PC-9 (cell line): ENCODE measurements at places on chromosomes 7 and 10. TPM values are rescaled to one million over a fixed set of nuclear protein-coding genes. Genes with fewer than 3 reads are reported as not detected.

DNA sequence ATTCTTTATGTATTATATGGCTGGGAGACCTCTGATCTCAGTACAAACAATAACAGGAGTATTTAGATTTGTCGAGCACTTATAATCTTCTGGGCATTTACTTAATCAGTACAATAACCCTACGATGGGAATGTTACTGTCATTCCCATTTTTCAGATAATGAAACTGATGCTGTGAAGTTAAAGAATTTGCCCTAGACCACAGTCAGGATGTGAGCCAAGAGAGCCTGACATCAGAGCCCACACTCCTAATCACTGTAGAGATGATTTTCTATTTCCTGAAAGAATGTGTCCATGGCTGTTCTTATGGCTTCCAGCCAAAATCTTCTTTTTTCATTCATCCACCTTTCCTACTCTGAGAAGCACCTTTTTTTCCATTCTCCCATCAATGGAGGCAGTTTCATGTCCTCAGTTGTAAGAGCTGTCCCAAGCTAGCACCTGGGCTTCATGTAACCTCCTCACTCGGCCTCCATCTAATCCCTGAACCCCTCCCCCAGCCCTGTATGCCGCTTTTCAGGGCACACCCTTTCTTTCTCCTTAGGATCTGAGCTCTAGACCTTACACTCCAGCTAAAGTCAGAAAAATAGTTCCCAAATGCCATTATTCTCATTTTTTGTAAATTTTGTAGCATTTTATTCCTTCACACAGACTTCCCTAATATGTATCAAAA lies 12.2 kb upstream of the CAV1 start:
- peaks cover 24% of the 10 kb centered on the region for H3K4me1 ChIP-seq
- H3K4me3 ChIP-seq = peak overlapping the region; percentile 62
- DNase-seq = no peak

DNA sequence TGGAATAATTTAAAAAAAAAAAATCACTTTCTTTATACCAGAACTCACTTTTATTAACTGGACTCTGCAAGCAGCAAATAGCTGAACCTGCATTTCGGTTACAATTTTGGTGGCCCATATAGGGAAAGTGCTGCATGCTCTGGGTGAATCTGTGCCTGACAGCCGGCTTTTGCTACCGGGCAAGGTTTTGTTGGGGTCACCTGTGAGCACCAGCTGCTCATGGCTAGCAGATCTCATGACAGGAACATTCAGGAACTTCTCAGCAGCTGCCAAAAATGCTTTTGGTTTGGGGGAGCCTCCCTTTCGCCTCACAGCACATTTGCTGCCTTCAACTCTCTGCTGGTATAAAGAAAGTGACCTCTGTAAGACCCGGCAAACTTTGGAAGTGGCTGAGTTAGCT lies 13.2 kb upstream of the CREB3L2 start:
- H3K4me1 ChIP-seq = no peaks in the 10 kb centered on the region
- DNase-seq = no peak
- H3K36me3 ChIP-seq = no peaks in the 10 kb centered on the region
- H3K27ac ChIP-seq = no peak overlapping the region

DNA sequence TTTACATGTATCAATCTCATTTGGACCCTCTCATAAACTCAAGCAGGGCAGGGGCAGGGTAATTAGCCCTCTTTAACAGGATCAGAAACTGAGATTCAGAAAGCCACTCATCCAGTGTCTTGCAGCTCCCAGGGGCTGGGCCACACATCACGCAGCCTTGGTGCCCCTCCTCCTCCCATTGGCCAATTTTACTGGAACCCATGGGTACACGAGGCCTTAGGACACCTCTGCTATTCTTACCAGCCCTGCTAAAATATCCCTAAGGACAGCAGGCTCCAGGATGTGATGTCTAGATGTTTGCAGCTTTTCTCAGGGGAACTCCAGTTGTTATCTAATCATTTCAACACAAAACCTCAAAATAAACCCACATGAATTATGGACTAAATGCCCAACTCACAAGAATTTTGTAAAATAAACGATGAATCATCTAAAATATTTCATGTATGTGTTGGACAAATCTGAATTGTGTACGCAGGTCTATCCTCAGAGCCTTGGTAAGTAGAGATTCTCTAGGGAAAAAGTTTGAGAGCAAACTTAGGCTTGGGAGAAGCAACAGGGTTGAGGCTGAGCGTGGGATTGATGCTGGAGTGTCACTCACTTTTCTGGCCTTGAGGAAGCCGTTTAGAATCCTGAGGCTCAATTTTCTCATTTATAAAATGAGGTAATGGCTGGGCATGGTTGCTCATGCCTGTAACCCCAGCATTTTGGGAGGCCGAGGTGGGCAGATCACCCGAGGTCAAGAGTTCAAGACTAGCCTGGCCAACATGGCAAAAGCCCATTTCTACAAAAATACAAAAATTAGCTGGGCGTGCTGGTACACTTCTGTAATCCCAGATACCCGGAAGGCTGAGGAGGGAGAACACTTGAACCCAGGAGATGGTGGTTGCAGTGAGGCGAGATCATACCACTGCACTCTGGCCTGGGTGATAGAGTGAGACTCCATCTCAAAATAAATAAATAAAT lies 69.7 kb upstream of the TNS3 start:
- peak; percentile 41 for DNase-seq
- no peaks in the 10 kb centered on the region for H3K36me3 ChIP-seq
- H3K27me3 ChIP-seq = no peaks in the 10 kb centered on the region
- no peak overlapping the region for H3K4me3 ChIP-seq
- H3K4me1 ChIP-seq = peaks cover 58% of the 10 kb centered on the region

GRCh38 chr10:118968060-118968459 lies 61.5 kb upstream of the NANOS1 start:
- no peaks in the 10 kb centered on the region for H3K4me1 ChIP-seq
- H3K36me3 ChIP-seq = no peaks in the 10 kb centered on the region
- no peak for DNase-seq
- no peak overlapping the region for H3K27ac ChIP-seq
- H3K4me3 ChIP-seq = no peak overlapping the region

GRCh38 chr7:43278088-43278644 lies 165.7 kb downstream of the HECW1 start:
- peaks cover 61% of the 10 kb centered on the region for H3K27me3 ChIP-seq
- H3K4me1 ChIP-seq = no peaks in the 10 kb centered on the region
- H3K4me3 ChIP-seq = no peak overlapping the region
- no peak for DNase-seq
- H3K27ac ChIP-seq = no peak overlapping the region

- H3K27me3 ChIP-seq = no peaks in the 10 kb centered on the region
- H3K4me1 ChIP-seq = no peaks in the 10 kb centered on the region
- DNase-seq = peak; percentile 7
- H3K36me3 ChIP-seq = no peaks in the 10 kb centered on the region
- no peak overlapping the region for H3K4me3 ChIP-seq
Observed at GRCh38 chr7:123410273-123410904, 124.0 kb downstream of the IQUB start.

GRCh38 chr10:96576277-96576980 lies 10.4 kb downstream of the TM9SF3 start:
- no peaks in the 10 kb centered on the region for H3K36me3 ChIP-seq
- no peak overlapping the region for H3K27ac ChIP-seq
- no peaks in the 10 kb centered on the region for H3K27me3 ChIP-seq
- no peak overlapping the region for H3K4me3 ChIP-seq
- no peak for DNase-seq
- H3K4me1 ChIP-seq = peaks cover 11% of the 10 kb centered on the region; the same call in 1 of the 2 replicates

- no peak overlapping the region for H3K27ac ChIP-seq
- no peaks in the 10 kb centered on the region for H3K4me1 ChIP-seq
- no peaks in the 10 kb centered on the region for H3K27me3 ChIP-seq
- DNase-seq = no peak
Observed at GRCh38 chr7:7164591-7164990, 17.8 kb upstream of the C1GALT1 start.

- H3K27me3 ChIP-seq = no peaks in the 10 kb centered on the region
- H3K4me1 ChIP-seq = no peaks in the 10 kb centered on the region
- no peaks in the 10 kb centered on the region for H3K36me3 ChIP-seq
- no peak overlapping the region for H3K27ac ChIP-seq
- H3K4me3 ChIP-seq = no peak overlapping the region
Observed at GRCh38 chr10:12833451-12833850, 168.1 kb downstream of the CCDC3 start.

- H3K4me3 ChIP-seq = no peak overlapping the region
- no peaks in the 10 kb centered on the region for H3K27me3 ChIP-seq
- no peaks in the 10 kb centered on the region for H3K36me3 ChIP-seq
- DNase-seq = no peak
Observed at GRCh38 chr7:75979759-75980429, 14.5 kb downstream of the TMEM120A start.

GRCh38 chr7:1564603-1565022 lies 5.2 kb downstream of the PSMG3 start:
- H3K36me3 ChIP-seq = peaks cover 6% of the 10 kb centered on the region
- no peaks in the 10 kb centered on the region for H3K27me3 ChIP-seq
- no peak for DNase-seq
- no peak overlapping the region for H3K4me3 ChIP-seq
- H3K27ac ChIP-seq = no peak overlapping the region

DNA sequence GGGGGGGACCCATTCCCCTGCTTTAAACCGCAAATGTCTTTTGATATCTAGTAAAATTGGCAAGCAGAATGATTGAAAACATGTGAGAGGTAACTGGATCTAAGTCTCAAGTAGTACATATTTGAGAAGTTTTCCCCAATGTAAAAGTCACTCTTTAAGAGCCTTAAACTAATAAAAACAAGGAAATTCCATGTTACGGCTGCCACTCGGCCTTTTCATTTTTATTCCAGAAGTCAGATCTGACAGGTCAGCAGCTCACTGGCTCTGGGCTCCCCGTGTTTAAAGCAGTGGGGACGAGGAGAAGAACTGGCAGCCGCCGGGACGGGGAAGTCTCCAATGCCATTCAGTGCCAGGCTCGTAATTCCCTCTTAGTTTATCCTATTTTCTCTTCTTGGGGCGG lies 80.7 kb downstream of the CUX1 start:
- H3K27ac ChIP-seq = no peak overlapping the region
- no peaks in the 10 kb centered on the region for H3K27me3 ChIP-seq
- no peaks in the 10 kb centered on the region for H3K36me3 ChIP-seq
- no peaks in the 10 kb centered on the region for H3K4me1 ChIP-seq
- no peak for DNase-seq

DNA sequence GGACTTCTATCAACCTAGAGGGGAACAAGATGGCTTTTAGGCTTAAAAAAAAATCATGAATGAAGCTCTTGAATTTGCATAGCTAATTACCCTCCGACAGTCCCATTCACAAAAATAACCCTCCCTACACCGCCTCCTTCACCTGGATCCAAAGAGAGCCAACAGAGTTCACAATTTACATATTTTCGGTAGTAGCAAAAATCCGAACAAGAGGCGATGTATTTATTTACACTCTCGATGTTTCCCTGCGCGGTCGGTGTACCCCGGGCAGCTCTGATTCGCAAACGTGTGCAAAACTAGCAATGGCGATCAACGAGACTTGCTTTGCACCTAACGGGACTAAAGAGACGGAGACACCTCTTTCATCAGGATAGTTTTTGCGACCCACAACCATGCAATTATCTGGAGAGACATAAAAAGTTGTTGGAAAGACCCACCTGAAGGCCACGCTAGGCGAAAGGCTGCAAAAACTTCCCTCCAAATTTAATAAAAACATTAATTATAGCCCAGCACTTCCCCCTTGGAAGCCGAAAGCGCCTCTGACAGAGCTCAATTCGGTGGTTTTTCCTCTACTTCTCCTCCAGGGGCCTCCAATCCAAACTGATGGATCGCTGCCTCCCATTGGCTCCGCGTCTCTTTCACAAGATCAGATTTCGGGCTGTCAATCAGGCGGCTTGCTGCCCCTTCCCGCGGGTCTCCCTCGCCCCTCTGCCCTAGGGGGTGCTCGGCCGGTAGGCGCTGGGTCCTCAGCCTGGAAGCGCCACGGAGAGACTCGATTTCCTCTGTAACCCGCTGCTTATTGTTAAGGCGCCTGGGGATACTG lies at the start of gene ETV1:
Gene ETV1, minus strand, starts transcription at position 541 of the 823 bp plus-strand sequence. CDS start 614 bp downstream, outside the sequence.
- DNase-seq = peak; percentile 47
- no peaks in the 10 kb centered on the region for H3K27me3 ChIP-seq
- H3K4me1 ChIP-seq = peaks cover 20% of the 10 kb centered on the region
- H3K36me3 ChIP-seq = no peaks in the 10 kb centered on the region
- H3K4me3 ChIP-seq = peak within 1 kb of the TSS; percentile 59

DNA sequence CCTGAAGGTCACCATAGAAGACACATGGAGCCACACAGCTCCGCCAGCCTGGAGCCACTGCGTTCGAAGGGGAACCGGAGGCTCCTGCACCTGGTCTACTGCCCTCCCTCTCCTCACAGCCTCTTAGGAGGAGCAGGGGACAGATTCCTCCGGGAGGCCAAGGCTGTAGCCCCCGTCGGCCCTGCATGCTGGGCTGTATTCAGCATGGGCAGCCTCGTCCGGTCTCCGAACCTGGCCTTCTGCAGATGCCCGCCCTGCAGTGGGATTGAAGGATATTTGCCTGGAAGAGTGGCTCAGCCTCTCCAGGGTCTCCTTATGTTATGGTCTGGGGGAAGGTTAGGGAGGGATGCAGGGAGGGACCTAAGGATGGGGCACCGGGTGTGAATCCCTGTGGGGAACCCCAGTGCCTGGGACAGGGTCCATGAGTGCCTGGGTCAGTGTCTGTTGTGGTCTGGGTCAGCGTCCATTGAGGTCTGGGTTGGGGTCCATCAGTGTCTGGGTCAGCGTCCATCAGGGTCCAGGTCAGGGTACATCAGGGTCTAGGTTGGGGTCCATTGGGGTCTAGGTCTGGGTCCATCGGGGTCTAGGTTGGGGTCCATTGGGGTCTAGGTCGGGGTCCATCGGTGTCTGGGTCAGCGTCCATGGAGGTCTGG lies 13.0 kb upstream of the SCART1 start:
- H3K27ac ChIP-seq = no peak overlapping the region
- H3K4me1 ChIP-seq = no peaks in the 10 kb centered on the region
- DNase-seq = no peak
- no peak overlapping the region for H3K4me3 ChIP-seq

DNA sequence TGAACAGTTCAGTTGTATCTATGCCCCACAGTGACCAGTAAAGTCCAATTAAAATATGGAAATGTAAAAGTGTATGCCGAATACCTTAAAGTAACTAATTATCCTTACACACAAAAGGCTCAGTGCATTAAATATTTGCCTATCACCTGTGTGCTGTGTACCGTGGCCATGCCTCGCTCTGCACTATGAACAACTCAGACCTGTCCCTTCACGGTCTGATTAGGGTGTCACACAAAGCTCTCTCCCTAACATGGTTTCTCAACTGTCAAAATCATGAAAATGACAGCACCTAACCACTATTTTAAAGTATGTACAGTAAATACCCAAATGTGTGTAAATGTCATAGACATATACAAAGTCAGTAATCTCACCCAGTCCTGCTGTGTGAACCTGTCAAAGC lies 43.1 kb downstream of the STK17A start:
- H3K4me3 ChIP-seq = no peak overlapping the region
- DNase-seq = no peak
- H3K27ac ChIP-seq = peak overlapping the region; percentile 4; the same call in 1 of the 2 replicates
- H3K36me3 ChIP-seq = peaks cover 87% of the 10 kb centered on the region
- H3K27me3 ChIP-seq = no peaks in the 10 kb centered on the region

GRCh38 chr10:49760789-49761188 lies 1.3 kb downstream of the OGDHL start:
- H3K4me3 ChIP-seq = no peak overlapping the region
- H3K27me3 ChIP-seq = peaks cover 54% of the 10 kb centered on the region

The CYP26C1 gene
- total RNA-seq = 0.46 and 0.60 TPM in 2 replicates

The MYO1G gene
- 0.24 and 0.28 TPM in 2 replicates for total RNA-seq

The HGF gene
- total RNA-seq = not detected in 2 replicates

The KCNH2 gene
- 1.5 and 1.6 TPM in 2 replicates for total RNA-seq
